Stimulated activated CD8-positive, alpha-beta memory T cell treated with anti-CD3 and anti-CD28 coated beads, Interleukin-12 subunit alpha, Interleukin-12 subunit beta, amount 100 ng/mL, for 1 hour (primary cell): ENCODE measurements at places on chromosomes 3 and 15.

DNA sequence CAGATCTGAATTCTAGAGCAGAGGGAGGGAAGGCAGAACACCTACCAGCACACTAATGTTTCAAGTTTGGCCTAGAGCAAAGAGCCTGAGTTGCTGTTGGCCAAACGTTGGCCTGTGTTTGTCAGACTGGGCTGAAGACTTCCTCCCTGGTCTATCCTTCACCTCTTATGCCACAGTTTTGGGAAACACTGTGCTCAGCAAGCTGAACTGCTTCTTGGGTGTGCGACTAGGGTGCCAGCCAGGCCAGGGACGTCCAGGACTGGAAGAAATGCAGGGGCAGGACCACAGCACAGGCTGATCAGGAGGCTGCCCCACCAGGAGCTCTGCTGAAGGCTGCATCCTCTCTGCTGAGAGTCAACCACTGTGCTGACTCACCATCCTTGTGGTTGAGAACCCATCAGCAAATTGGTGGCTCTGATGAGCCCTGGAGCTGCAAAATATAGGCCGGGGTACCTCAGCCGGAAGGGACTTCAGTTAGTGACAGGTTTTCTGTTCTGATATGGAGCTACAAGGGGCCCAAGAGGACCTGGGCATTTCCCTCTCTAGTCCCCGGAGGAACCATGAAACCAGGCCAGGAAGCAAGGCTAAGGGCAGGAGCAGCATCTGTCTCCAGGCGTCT, 131.6 kb upstream of the RASGRP1 start:
- peak; percentile 54 for DNase-seq

- DNase-seq: no peak
Observed at GRCh38 chr3:193620057-193620456, 27.0 kb downstream of the OPA1 start.

DNA sequence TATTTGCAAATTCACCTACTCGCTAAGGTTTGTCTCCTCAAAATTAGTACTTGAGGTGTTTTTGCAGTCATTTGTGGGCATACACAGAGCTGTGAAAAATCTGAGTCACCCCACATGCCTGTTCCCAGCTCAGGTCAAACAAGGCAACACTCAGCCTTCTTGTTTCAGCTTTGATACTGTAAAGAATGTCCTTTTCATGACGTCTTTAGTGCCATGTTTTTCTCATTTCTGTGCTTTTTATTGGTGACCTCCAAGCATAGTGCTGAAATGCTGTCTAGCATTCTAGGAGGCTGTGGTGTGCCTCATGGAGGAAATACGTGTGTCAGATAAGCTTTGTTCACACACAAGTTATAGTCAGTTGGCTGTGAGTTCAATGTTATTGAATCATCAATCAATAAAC, 8.8 kb downstream of the CAPN3 start:
- no peak for DNase-seq

DNA sequence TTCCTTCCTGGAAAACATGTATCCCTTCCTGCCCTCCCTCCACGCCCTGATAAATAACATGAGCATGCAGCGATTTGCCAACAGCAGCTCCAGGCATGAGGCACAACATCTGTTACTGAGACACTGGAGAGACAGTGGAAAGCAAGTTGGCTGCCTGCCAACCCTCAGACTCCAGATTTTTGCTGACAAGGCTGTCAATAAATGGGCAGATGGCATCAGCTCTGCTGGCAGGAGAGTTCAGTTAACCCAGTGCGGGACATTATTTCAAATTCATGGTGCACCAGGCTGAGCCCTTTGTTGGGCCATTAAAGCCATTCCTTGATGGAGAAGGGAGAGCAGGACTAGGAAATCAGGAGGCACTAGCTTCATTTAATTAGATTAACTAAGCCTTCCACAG, 293.3 kb downstream of the MEX3B start:
- no peak for DNase-seq

GRCh38 chr3:180036092-180036670, 556 bp downstream of the PEX5L start:
- no peak for DNase-seq

DNA sequence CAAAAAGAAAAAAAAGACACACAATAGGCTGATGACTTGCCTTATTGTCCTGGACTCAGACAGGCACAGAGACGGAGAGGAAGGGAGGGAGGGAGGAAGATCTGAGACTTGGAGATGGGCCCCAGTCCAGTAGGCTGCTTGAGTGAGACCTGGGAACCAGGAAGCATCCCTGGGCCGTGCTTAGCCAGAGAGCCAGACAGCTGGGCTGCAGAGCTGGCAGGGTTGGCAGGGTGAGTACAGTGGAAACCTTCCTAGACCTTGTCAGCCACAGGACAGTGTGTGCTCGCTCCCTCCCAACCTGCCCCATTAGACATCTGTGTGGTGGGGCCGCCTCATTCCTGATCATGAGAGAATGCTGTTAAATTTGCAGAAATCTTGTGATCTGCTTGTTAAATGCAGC, 107.9 kb upstream of the ALDH1A3 start:
- no peak for DNase-seq

DNA sequence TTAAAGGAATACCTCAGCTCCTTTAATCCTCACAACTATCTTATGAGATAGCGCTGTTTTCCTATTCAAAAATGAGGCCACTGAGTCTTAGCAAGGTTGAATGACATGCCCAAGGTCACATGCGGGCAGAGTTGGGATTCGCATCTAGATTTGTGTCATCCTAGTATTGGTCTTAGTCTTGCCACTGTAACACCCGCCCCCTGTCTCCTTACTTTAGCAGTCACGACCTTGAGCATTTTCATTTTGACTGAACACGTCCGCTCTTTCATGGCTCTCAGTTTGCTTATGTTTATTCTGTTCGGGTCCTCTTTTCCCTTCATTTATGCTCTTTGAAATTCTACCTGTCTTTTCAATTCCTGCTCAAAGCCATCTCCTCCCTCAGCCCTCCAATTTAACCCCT, 112.5 kb upstream of the CADPS start:
- no peak for DNase-seq

- DNase-seq: no peak
Observed at GRCh38 chr3:101414121-101414520, 93.7 kb upstream of the IMPG2 start.

DNA sequence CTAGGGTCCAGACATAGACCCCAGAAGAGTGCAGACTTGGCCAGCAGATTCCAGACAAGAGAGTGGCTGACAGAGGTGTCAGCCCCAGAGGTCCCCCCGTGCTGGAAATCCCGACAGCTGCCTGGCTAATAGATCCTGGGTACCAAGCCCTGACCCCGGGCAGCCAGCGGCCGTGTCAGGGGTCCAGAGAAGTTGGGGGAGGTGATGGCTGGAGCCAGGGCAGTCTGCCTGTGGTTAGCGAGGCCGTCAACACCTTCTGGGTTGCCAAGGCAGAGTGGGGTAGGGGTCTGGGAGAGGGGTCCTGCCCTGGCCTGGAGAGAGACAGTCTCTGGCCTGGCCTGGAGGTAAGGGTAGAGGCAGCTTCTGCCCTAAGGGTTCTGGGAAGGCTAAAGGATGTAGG, 25.1 kb upstream of the RPL29 start:
- no peak for DNase-seq

- DNase-seq: no peak
Observed at GRCh38 chr15:60899322-60899966, 329.7 kb downstream of the RORA start.

DNA sequence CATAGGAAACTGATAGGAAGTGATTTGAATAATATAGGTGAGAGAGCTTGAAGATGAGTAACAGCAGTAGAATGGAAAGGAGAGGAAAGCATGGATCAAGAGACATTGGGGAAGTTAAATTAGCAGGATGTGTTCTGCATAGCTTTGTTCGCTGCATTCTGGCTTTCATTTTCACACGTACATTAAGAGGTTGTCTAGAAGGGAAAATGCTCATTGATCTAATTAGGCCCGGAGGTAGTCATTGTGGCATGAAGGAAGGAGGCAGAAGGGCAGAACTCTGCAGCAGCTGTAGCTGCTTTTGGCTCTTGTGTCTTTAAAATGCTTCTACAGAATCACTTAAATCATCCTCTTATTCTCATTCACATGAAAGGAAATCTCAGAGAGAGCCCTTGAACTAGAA, 40.3 kb downstream of the KCNAB1 start:
- no peak for DNase-seq

DNA sequence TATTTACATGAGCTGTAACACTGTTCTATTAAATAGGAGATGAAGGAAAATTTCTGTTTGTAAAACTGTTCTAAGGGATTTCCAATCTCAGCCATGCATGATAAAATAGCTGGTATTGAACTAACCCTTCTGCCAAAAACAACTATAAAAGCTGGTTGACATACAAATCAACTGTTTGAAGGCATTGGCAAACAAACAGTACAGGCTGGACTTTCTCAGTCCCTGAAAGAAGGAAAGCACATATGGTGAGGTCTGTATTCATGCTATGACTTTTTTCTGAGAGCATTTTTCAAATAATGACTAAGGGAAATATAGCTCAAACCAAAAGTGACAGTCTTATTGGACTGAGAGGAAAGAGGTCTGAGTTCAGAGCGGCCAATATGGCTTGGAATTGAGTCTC, 117.0 kb upstream of the CCDC54 start:
- no peak for DNase-seq

DNA sequence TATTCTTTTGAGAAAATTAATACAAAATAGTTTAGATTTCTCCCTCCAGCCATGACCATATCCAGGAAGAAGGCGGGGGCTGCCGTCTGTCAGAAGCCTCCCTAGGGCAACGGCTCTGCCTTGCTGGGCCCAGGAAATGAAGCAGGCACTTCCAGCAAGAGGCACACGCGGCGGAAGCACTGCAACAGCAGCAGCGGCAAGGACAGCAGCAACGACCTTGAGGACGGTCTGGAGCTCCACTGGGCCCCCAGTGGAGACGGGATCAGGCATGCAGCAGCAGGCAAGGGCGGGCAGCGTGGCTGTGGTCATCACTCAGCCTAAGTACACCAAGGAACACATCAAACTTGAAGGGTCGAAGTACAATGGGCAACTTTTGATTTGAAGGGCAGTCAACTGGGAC, 61.3 kb upstream of the EPHA6 start:
- no peak for DNase-seq

DNA sequence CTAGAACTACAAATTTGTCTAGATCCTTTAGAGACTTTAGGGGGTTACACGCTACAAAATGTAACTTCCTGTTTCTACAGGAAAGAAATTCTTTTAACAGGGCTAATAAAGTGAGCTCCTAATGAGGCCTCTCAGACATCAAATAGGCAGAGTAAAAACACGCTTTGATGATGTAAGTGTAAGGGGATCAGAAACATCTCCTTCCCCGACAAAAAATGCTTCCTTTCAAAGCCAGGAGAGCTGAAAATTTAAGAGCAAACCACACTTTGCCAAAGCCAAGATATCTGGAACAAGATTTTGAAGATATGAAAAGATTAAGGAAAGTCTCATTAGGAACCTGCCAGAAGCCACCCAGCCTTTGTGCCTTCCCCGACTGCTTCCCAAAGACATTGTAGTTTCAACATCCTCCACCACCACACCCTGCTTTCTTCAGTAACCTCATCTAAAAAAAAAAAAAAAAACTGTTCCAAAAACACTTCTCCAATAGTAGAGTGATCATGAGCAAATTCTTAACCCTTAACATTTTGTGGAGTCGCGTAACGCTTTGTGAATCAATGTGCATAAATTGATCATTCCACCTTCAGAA, 505.0 kb upstream of the THBS1 start:
- no peak for DNase-seq

GRCh38 chr3:46297658-46298423, 55.6 kb downstream of the CCR3 start:
- DNase-seq: no peak

- no peak for DNase-seq
Observed at GRCh38 chr15:90056529-90056928, 45.7 kb downstream of the IDH2 start.

GRCh38 chr3:142117056-142117851, 32.1 kb downstream of the TFDP2 start:
- no peak for DNase-seq

DNA sequence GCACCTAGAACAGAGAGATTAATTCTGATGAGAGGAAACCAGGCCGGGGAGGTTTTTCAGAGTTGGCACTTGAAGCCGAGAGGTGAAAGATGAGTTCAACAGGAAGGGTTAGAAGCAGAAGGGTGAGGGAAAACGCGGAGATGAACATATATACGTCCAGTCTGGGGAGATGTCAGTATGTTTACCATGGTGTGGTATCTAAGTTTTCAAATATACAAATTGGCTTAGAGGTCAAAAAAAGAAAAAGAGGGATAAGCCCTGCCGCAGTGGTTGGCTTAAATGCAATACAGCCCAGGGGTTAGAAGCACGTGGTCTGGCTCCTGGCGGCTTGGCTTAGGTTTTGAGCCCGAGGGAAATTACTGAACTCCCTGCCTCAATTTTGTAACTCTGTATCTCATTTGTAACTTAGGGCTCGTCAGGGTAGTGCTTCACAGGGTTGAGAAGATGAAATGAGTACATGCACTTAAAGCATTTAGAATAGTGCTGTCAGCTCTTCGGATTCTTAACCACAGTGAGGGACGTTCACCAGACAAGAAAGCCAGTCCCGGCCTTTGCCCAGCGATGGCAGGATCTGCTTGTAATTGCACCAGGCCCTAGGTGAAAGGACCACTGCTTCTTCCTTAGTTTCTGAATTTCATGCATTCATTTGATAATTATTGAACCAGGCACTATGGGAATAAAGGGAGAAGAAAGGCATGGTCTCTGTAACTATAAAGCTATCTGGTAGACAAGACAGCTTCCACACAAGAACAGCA, 6.4 kb downstream of the HES1 start:
- no peak for DNase-seq

GRCh38 chr3:12004741-12005513, 739 bp downstream of the SYN2 start:
- no peak for DNase-seq
